Right renal pelvis (tissue), 4 donors: ENCODE measurements at places on chromosomes 7 and 10. TPM values are rescaled to one million over a fixed set of nuclear protein-coding genes. Genes with fewer than 3 reads are reported as not detected.
A peak's percentile ranks its signal among the peaks of the same experiment; 100 is the strongest.

DNA sequence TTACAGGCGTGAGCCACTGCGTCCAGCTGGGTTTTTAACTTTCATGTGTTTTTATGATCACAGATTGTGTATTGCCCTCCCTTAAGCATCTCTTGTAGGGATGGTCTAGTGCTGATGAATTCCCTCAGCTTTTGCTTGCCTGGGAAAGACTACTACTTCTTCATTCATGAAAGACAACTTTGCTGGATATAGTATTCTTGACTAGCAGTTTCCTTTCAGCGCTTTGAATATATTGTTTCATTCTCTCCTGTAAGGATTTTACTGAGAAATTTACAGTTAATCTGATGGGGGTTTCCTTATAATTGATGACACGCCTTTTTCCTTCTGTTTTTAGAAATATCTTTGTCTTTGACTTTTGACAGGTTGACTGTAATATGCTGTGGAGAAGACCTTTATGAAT lies 33.2 kb downstream of the STK31 start:
- no peak for DNase-seq

- no peak for DNase-seq
These were observed 61.9 kb upstream of the MAGI2 start for GRCh38 chr7:79515358-79515757.

- DNase-seq = no peak
These were observed 58.4 kb downstream of the MET start for GRCh38 chr7:116730097-116731022.

DNA sequence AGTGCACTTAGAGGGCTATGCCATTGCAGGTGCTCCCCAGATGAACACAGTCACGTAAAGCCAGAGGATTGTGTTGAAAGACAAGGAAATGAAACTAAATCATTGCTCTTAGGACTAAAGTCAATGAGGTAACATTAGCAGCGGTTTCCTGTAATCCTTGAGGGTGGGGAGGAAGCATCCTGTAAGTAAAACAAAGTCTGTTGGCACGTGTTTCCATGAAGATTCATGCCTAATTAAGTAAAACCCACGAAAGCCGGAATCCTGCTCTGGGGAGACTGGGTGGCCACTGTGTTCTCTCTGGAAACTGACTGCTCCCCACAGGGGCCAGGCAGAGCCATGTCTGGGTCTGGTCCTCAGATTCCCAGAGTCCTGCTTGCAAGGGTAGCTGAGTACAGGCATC lies 18.3 kb downstream of the STEAP1B start:
- no peak for DNase-seq

- no peak for DNase-seq
These were observed 500.2 kb upstream of the GALNT17 start for GRCh38 chr7:70631718-70632117.

- DNase-seq = no peak
These were observed 166.2 kb downstream of the PKD1L1 start for GRCh38 chr7:47782022-47782421.

- no peak for DNase-seq
These were observed 128.7 kb downstream of the GNAI1 start for GRCh38 chr7:80263333-80263732.

GRCh38 chr7:76392531-76393115 lies 16.9 kb downstream of the SSC4D start:
- no peak for DNase-seq

- DNase-seq = no peak
These were observed 40.6 kb upstream of the WAC start for GRCh38 chr10:28492116-28492920.

DNA sequence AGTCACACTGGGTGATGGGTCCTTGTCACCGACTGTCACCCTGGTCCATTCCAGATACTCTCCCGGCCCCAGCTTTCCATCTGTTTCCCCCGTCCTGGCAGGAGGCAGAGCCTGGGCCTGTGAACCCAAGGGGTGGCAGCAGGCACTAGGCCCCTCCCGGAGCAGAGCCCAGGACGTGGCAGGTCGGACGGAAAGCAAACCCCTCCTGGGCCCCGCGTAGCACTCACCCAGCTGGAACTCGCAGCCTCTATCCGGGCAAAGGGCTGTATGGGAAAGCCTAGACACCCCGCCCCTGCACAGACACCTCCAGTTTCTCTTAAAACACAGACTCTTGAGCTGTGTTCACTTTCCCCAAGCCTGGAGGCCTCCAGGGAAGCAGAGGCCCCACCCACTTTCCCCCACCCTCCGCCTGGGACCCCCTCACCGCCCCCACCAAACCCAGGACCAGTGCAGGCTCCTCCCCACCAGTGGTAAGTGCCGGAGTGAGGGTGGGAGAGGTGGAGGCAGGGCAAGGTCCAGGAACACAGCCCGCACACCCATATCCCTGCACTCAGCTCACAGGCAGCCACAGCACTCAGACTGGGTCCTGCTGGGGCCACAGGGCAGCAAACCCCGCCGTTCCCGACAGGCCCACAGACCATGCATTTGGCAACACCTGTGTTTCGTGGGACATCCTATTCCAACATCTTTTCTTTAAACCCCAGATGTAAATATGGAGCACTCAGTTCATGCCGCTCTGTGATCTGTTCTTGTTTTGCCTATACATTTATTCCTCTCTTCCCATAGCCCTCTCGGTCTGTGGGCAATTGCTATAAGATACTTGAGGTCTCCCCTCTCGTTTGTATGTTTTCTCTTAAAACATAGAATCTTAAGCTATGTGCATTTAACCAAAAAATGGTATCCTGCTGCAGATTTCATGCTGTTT lies 98.2 kb upstream of the PDGFA start:
- DNase-seq = no peak

DNA sequence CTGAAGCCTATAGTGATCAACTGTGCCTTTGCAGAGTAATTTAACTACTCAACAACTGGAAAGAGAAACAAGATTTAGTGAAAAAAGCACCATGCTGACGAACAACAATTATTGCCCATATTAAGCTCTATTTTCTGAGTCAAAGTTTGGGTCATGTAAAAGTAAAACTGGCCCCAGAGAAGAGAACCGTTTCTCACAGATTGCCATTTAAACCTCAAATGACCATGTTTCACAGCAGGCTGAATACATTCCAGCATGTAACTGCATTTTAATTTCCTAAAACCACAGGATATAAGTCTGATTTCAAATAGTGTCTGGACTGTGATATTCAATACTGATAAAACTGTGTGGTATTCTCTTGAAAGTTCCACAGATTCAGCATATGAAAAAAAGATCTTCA lies 140.7 kb downstream of the ATE1 start:
- no peak for DNase-seq

- no peak for DNase-seq
These were observed 52.2 kb downstream of the FIGNL1 start for GRCh38 chr7:50397971-50398324.

GRCh38 chr7:4841007-4841784 lies 20.6 kb downstream of the PAPOLB start:
- DNase-seq = no peak

GRCh38 chr10:88222881-88223280 lies 359.5 kb downstream of the PTEN start:
- no peak for DNase-seq

DNA sequence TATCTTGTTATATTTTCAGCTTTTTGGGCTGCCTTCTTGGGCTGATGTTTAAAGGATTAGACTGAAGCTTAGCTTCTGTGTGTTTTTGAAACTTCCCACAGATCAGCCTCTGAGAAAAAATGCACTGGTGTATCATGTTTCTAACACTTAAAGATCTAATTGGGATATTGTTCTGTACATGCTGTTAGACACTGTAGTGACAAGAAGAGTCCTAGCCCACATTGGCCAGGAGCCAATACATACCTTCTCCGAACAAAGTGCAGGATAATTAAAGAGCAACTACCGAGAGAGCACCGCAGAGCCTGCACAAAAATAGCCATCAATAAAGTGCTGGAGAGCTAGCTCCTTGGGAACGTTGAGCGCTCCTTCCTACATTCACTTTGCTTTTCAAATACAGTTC lies 289.4 kb upstream of the SP8 start:
- no peak for DNase-seq

- no peak for DNase-seq
These were observed 81.1 kb downstream of the KIF20B start for GRCh38 chr10:89782470-89782869.

- no peak for DNase-seq
These were observed 72.1 kb downstream of the SEM1 start for GRCh38 chr7:96637522-96637921.

- peak; percentile 33 for DNase-seq
These were observed 264.0 kb upstream of the CDC14C start for GRCh38 chr7:48660306-48660870.

GRCh38 chr10:114613237-114613979 lies 44.7 kb downstream of the ABLIM1 start:
- no peak for DNase-seq

- no peak for DNase-seq
These were observed 314.4 kb upstream of the BMPER start for GRCh38 chr7:33590916-33591315.

DNA sequence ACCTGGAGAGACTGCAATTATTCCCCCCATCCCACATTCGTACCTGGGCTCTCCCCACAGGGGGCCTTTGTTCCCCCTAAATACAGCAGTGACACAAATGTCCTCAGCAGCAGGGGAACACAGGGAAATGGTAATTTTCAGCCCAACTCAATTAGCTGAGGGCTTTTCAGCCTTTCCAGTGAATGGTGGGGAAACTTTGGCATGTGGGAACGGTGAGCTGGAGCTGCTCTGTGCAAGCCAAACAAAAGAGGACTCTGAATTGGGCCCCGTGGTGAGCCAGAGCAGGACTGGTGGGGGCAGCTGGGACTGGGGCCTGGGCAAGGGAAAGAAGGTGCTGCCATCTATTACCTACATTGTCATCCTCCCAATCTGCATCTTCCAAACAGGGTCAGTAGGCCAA lies 51.0 kb downstream of the FBXW4 start:
- DNase-seq = no peak

DNA sequence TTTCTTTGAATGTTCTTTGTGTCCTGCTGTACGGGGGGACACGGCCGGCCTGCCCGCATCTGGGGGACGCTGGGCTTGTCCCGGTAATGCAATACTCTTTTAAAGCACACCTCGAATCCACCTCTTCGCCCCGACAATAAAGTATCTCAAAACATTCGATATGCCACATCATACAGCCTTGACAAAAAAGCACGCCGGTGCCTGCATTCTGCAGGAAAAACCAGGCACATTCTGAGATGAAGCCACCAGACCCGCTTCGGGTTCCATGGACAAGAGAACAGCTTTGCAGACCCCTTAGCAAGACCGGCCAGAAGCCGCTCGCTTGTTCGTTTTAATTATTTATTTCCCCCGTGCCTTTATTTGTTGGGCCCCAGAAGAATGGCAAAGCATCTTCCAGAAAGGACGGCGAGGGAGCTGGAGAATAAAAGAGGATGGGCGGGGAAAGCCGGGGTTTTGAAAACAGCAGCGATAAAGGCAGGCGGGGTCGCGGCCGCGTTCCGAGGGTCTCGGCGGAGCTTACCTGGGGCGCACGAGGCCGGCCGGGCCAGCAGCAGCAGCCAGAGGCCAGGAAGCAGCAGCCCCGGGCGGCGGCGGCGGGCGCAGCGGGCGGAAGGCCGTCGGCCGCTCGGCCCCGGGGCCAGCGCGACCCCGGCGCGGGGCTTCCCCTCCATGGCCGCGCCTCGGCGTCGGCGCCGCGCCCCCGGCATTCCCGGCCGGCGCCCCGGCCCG lies 462 bp downstream of the KIAA1549 start:
- DNase-seq = no peak

DNA sequence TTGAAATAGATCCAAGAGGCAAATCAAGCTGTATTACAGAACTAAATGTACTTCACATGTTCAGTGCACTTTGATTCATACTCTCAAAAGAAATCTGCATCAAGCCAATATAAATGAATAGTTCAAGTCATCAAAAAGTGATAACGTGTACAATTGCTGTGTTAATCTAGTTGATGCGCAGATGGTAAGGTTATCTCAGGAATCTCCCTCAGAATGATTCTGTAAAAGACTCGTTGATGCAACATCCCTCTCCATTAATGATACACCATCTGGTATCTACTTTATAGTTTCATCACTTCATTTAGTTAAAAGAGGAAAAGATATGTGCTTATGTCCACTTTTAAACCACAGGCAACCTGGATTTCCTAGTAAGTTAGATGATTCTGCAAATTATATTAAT lies 200.6 kb downstream of the CHCHD3 start:
- DNase-seq = no peak

DNA sequence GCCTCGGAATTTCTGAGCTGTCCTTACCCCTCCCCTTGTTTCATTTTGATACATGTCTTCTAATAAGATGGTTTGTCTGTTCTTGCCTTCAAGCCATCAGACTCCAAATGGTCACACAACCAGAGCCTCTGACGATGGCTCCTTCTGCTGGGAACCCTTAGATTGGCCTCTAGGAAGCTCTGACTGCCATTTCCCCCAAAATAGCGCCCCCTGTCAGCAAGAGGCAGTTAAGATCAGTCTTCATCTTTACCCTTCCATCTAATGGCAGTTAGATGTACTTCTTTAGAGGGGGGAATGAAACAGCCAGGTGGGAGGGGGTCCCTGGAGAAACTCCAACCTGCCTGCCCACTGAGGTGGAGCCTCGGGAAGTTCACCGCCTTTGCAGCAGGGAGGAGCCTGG lies 85.8 kb upstream of the GPR22 start:
- no peak for DNase-seq

GRCh38 chr10:53022611-53023088 lies 250.1 kb upstream of the MBL2 start:
- no peak for DNase-seq

DNA sequence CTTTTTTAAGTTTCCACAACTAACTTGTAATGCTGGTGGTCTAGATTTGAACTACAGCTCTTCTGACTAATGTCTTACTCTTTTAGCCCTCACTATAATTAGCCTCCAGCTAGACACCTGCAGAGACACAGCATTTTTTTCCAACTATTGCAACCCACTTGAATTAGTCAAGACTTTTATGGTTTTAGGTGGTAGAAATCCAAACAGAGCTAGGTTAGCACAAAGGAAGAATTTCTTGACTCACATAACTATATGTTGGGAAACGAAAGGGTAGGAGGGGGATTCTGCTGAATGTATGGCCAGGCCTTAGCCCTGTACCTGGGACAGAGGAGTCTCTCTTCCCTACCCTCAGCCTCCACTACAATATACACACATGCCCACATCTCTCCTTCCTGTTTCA lies 586.1 kb downstream of the INHBA start:
- DNase-seq = no peak

- no peak for DNase-seq
These were observed 63.0 kb downstream of the ZNF248 start for GRCh38 chr10:37794305-37794976.

GRCh38 chr10:101489355-101489754 lies 98.7 kb downstream of the POLL start:
- DNase-seq = no peak

- no peak for DNase-seq
These were observed 17.7 kb upstream of the TTYH3 start for GRCh38 chr7:2613931-2614600.

PSMA2 gene
- 326 TPM for polyA plus RNA-seq

OR2A1 gene
- 0.27 TPM for polyA plus RNA-seq

CRPPA gene
- 5.9 TPM for polyA plus RNA-seq

LFNG gene
- 35.2 TPM for polyA plus RNA-seq

AKR1D1 gene
- 0.09 TPM for polyA plus RNA-seq

EPO gene
- polyA plus RNA-seq = not detected

NKX6-2 gene
- polyA plus RNA-seq = 7.8 TPM

AGMO gene
- polyA plus RNA-seq = 0.86 TPM

TBX20 gene
- not detected for polyA plus RNA-seq
